ENCODE measurements at places on chromosomes 13 and 19. TPM values are rescaled to one million over a fixed set of nuclear protein-coding genes. Genes with fewer than 3 reads are reported as not detected.

GRCh38 chr19:47691090-47691489, 22.1 kb upstream of the EHD2 start:
- H3K27ac ChIP-seq = no peak overlapping the region
- peaks cover 1% of the 10 kb centered on the region for H3K36me3 ChIP-seq
- H3K4me3 ChIP-seq = no peak overlapping the region
- H3K27me3 ChIP-seq = no peaks in the 10 kb centered on the region
- no peaks in the 10 kb centered on the region for H3K4me1 ChIP-seq
- no peak for DNase-seq

DNA sequence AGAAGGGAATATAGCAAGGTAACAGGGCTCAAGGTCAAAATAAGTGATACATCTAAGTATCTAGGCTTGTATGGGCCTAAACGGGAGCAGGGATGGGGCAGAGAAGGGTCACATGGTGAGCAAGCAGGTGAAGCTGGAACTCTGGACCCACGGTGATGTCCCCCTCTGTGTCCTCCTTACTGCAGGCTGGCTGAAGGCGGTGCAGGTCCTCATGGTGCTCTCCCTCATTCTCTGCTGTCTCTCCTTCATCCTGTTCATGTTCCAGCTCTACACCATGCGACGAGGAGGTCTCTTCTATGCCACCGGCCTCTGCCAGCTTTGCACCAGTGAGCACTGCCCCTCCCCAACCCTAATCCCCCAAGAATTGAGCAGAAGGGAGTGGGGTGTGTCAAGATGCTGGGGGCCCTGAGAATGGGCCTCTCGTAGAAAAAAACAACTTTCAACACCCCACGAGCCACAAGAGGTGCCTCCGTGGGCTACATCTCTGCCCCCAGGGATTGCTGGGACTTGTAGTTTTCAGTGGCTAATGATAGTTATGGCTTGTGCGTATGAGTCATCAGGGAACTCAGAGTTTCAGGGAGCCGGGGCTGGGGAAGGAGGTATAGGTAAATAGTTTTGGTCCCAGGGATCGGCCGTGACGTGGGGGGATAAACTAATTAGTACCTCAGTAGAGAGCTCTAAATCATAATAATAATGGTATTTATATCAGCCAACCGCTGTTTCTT, 4.0 kb downstream of the EMP3 start:
- H3K27ac ChIP-seq = peak overlapping the region; percentile 80
- DNase-seq = peak; percentile 52
- H3K36me3 ChIP-seq = peaks cover 52% of the 10 kb centered on the region
- H3K4me1 ChIP-seq = peaks cover 60% of the 10 kb centered on the region

DNA sequence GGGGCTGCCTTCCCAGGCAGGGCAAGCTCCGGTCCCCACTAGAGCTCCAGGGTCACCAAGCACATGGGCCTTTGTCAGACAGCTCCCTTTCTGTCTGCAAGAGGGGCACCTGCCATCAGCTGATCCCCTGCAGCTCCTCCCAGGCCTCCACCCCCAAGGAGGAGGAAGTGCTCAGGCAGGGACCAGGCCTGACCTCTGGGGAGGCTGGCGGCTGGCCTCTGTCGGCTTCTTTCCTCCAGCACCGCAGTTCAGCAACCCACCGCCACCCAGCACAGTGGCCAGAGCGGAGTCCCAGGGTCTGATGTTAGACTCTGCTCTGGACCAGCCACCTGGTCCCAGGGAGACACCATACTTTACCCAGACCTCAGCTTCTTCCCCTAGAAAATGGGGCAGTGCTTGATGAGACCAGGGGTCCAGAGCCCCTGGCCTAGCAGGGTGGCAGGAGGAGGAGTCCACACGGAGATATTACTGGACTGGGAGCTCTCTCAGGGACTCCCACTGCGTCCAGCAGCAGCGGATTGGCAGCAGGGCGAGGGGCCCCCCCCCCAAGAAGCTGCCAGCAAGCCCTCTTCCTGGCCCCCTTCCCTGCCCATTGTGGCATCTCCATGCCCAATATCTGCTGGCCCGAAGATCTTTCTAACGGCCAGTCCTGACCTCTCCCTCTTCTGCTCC, 24.1 kb downstream of the NKPD1 start:
- H3K4me3 ChIP-seq = no peak overlapping the region
- H3K27ac ChIP-seq = no peak overlapping the region
- H3K36me3 ChIP-seq = no peaks in the 10 kb centered on the region
- H3K27me3 ChIP-seq = no peaks in the 10 kb centered on the region

GRCh38 chr13:27289011-27289665, 18.5 kb downstream of the RASL11A start:
- H3K27ac ChIP-seq = no peak overlapping the region
- H3K4me3 ChIP-seq = no peak overlapping the region
- peaks cover 15% of the 10 kb centered on the region for H3K4me1 ChIP-seq

- no peaks in the 10 kb centered on the region for H3K27me3 ChIP-seq
- H3K27ac ChIP-seq = no peak overlapping the region
- no peaks in the 10 kb centered on the region for H3K36me3 ChIP-seq
- no peaks in the 10 kb centered on the region for H3K4me1 ChIP-seq
Observed at GRCh38 chr13:66940113-66940512, 290.0 kb downstream of the PCDH9 start.

DNA sequence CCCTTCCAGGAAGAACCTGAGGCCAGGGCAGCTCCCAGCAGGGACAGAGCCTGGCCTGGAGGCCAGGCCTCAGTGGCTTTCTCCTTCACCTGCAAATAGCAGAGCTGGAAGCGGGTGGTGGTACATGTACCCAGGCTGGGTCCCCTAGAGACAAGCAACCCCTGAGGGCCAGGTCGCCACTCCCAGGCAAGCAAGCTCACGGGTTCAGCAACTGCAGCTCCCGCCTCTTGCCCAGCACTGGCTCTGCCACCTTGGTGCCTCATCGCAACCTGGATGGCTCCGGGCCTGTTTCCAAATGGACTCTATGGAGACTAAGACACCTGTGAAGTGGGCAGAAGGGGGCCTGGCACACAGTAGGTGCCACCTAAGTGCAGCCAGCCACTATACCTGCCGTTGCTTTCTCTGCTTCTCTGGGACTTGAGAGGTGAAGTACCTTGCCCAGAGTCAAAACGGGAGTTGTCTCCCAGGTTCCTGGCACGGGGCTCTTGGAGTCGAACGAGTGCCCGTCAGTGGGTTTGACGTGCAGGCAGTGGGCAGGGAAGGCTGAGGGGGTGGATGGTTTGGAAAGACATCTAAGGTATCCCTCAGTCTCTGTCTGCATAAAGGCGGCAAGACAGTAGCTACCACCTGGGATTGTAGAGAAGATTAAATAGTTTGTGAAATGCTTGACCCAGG, 2.4 kb upstream of the PLPP2 start:
- H3K27me3 ChIP-seq = peaks cover 56% of the 10 kb centered on the region
- H3K4me1 ChIP-seq = peaks cover 6% of the 10 kb centered on the region
- H3K36me3 ChIP-seq = no peaks in the 10 kb centered on the region
- DNase-seq = no peak
- no peak overlapping the region for H3K4me3 ChIP-seq
- H3K27ac ChIP-seq = no peak overlapping the region

DNA sequence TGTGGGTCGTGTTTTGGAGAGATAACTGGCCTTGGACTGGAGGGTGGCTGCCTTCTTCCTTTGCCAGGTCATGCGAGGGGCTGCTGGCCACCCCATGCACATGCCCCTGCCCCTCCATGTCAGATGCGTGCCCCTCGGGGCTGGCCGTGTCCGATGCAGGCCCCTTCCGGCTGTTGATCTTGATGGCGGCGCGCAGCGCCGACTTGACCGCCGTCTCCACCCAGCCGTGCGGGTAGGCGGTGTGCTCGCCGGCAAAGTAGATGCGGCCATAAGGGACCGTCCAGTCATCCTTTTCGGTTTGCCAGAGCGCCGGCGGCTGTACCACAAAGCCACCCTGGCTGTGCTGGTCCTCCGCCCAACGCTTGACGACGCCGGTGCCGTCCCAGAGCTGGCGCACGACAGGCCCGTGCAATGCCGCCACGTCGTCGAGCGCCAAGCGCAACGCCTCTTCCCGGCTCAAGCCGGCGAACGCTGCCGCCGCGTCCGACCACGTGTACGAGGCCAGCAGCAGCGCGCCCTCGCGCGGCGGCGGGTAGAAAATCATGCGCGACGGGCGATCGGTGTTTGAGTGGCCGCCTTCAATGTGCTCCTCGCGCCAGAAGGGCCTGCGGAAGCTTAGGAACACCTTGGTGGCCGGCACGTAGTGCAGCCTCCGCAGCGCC, 6.9 kb downstream of the IL4I1 start:
- peaks cover 12% of the 10 kb centered on the region for H3K36me3 ChIP-seq
- H3K27ac ChIP-seq = no peak overlapping the region
- H3K27me3 ChIP-seq = no peaks in the 10 kb centered on the region

- no peak overlapping the region for H3K27ac ChIP-seq
- no peak for DNase-seq
- no peak overlapping the region for H3K4me3 ChIP-seq
Observed at GRCh38 chr19:51469162-51469561, 9.2 kb upstream of the CEACAM18 start.

GRCh38 chr13:88176231-88176630, 505.1 kb downstream of the SLITRK5 start:
- no peaks in the 10 kb centered on the region for H3K36me3 ChIP-seq
- no peak overlapping the region for H3K27ac ChIP-seq
- no peak for DNase-seq
- no peak overlapping the region for H3K4me3 ChIP-seq
- H3K4me1 ChIP-seq = no peaks in the 10 kb centered on the region
- no peaks in the 10 kb centered on the region for H3K27me3 ChIP-seq

ZFP82 gene
- total RNA-seq = 5.7 TPM

COL5A3 gene
- total RNA-seq = 0.04 TPM

KCTD12 gene
- total RNA-seq = 18.5 TPM

UPK1A gene
- 1.6 TPM for total RNA-seq

IGFL4 gene
- total RNA-seq = not detected

SOHLH2 gene
- not detected for total RNA-seq

NCAN gene
- total RNA-seq = not detected

All from activated naive CD8-positive, alpha-beta T cell treated with anti-CD3 and anti-CD28 coated beads for 36 hours (primary cell).